ENCODE measurements at places on chromosomes 13 and 19.
A peak's percentile ranks its signal among the peaks of the same experiment; 100 is the strongest.

DNA sequence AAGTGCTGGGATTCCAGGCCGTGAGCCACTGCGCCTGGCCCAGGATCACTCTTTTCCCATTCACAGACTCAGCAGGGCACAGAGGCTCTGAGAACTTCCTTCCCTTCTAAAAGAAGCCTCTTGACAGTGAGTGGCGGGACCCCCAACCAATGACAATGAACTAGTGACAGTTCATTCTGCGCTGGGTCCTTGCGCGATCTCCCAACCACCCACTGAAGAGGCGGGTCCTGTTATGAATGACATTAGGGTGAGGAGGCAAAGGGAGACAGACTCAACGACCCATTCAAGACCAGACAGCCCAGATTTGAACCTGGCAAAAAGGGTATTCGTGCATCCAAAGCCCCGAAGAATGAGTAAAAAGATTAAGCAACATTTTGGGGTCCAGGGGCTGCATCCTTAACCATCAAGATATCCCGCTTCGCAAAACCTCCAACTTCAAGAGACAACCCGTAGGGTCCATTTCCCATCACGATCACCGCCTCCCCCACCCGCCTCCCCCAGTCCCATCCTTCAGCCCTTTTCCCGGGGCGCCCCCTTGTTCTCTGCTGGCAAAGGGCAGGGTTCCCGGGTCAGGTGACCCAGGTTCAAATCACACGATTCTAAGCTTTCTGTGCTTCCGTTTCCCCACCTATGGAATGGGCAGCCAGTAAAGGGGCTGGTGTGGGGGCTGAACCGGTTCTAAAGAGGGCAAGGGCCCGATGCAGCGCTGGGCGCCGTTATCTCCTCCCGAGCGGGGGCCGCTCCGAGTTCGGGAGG, 719 bp downstream of the SUGP2 start:
- peak; percentile 36 for DNase-seq

GRCh38 chr19:38135150-38135998, 88.6 kb downstream of the DPF1 start:
- DNase-seq = no peak

GRCh38 chr13:75787249-75787928, 151.3 kb downstream of the LMO7 start:
- DNase-seq = no peak

GRCh38 chr19:4357095-4357797, 13.9 kb downstream of the MPND start:
- DNase-seq = no peak

Measured in effector memory CD4-positive, alpha-beta T cell (primary cell).